Left lung (tissue), 14 donors: ENCODE measurements at places on chromosomes 7 and 10.

GRCh38 chr10:29524720-29525119 lies 110.1 kb downstream of the SVIL start:
- DNase-seq, result no peak

DNA sequence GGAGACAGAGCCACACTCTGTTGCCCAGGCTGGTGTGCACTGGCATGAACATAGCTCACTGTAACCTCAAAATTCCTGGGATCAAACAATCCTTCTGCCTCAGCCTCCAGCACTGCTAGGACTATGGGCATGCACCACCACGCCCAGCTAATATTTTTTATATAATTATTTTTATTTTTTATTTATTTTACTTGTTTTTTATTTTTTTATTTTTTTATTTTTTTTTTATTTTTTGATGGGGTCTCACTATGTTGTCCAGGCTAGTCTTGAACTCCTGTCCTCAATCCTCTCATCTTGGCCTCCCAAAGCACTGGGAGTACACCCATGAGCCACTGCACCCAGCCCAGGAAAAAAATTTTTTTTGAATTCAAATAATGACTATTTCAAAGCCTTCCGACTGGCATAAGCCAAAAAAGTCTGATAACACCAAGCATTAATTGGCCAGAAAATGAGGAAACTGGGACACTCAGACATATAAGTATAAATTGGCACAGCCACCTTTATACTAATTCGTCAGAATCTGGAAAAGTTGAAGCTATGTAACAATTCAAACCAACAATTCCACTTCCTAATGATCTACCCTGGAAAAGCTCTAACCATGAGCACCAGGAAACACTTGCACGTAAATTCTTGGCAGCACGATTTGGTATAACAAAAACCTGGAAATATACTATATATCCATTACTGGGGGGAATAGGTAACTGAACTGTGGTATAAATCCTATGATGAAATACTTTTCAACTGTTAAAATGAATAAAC lies 6.3 kb downstream of the ZC3HAV1 start:
- no peak for DNase-seq

DNA sequence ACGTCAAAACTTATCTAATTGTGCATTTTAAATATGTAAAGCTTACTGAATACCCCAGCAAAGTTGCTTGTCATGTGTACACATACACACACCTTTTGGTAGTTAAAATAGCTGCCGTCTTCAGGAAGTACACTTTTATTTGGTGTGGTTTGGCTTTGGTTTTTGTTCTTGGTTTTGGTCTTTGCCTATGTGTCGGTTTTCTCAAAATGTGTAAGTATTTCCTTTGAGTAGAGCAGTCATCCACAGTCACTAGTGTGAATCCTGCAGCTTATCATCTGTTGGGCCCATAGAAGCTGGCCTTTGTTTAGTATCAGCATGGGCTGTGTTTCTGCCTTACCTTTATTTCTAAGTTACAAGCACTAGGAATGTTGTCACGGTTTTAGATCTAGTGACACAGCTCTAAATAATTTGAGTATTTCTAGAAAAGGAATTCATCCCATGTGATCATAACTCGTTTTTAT lies 35.3 kb downstream of the NET1 start:
- no peak for DNase-seq

DNA sequence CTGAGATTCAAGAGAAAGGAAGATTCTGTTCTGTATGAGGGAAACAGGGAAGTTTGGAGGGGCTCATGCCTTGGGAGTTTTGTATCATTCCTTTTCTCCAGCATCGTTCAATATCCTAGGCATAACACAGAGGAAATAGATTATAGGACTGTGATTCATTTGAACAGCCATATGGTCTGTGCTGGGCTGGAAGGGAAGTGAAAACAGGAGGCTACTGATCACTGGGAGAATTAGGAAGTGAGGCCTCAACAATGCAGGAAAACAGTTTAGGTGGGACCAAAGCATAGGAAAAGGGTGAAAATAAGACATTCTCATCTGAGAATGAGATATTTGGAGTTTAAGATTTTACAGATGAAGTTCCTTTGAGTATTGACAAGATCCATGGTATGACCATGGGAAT lies 70.7 kb upstream of the MKX start:
- DNase-seq, result no peak

- DNase-seq, result no peak
These were observed 174.2 kb upstream of the IMMP2L start for GRCh38 chr7:111736552-111736874.

- DNase-seq, result peak; percentile 46
These were observed 251.1 kb upstream of the CSTF2T start for GRCh38 chr10:51950371-51950995.

DNA sequence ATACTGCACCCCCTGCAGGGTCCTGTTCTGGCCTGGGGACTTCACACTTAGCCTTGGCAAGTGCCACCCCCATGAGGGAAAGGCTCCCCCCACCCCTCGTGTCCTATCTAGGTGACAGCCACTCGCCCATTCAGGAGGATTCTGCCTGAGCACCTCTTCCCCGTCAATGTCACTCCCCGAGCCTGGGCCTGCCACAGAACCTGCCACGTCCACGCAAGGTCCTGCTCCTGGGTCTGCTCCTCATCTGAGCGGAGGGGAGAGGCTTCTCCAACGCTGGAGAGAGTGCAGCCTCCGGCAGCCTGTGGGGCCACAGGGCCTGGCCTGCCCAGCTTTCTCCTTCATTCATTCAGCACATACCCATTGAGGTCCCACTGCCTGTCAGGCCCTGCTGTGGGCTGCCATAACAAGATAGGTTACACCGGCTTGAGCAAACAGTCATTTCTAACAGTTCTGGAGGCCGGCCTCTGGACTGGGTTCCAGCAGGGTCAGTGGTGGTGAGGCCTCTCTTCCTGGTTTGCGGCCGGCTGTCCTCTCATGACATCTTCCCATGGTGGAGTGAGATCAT lies 92.0 kb upstream of the RET start:
- DNase-seq, result no peak

DNA sequence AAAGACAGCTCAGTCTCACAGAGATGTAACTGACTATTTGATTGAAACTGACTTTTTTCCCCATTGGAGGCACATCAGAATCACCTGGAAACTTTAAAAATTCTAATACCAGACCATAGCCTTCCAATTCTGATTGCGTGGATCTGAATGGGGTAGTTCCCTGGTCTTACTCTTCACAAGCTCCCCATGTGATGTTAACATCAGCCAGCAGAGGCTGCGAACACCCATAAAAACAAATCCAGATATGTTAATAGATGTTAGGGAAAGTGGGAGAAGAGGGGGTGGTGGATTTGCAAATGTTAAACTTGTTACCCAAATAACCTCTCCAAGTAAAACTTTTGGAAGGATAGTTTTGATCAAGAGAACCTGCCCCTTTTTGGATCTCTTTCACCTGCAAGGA lies 1133.4 kb downstream of the CNTNAP2 start:
- DNase-seq, result no peak

DNA sequence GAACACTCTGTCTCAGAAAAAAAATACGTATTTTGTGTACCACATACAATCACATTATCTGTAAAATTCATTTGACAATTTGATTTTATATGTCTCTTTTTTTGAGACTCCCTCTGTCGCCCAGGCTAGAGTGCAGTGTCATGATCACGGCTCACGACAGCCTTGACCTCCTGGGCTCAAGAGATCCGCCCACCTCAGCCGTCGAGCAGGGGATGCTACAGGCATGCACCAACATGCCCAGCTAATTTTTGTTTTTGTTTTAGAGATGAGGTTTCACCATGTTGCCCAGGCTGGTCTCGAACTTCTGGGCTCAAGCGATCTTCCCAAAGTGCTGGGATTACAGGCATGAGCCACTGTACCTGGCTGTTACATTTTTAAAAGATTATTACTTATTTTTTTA lies 11.6 kb upstream of the BAZ1B start:
- DNase-seq, result no peak

- no peak for DNase-seq
These were observed 217.2 kb upstream of the MKLN1 start for GRCh38 chr7:131110297-131111080.

DNA sequence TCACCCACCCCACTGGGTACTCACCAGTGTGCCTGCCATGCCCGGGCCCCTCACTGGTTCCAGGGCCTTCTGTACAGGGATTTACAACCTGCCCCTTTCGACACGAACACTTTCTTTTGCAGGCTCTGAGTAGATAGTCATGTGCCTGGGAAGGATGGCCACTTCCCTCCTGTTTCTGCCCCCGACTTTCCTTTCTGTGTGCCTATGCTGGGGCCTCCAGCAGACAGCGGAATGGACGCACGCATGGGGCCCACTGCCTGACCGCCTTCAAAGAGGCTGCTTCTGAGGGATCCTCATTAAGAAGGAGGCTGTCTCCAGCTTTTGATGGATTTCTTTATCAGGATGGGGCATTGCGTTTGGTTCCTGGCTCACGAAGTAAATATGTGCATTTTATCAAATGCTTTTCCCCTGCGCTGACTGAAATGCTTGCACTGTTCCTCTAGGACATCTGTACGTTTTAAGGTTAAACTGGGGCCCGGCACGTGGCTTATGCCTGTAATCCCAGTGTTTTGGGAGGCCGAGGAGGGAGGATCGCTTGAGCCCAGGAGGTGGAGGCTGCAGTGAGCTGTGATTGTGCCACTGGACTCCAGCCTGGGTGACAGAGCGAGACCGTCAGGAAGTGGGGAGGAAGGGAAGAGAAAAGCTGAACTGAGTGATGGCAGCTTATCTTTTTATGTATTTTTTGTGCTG lies 29.4 kb upstream of the NKX6-2 start:
- DNase-seq, result no peak

DNA sequence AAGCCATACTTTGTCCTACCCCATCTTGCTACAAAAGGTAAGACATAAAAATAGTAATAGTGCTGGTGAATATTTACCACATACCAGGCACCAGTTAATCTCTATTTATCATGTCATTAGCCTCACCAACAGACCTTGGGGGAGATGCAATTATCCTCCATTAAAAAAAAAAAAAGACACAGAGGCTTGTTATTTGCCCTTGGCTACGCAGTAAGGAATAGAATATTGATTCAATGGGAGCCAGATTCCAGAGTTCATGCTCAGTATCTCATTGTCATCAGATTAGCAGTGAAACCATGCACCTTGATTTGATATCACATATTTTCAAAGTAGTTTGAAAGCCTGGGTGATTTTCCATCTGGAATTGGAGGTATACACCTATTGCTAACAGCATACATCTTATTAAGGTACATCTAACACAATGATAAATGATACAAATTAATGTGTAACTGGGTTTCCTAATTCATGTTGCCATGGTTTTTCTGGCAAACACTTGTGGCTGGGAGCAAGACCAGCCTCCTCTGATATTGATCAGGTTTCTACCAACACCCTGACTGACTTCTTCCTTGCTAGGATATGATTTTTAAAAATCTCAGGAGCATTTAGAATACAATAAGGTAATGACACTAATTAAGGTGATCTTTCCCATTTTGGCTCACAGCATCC lies 67.1 kb upstream of the PRR15 start:
- no peak for DNase-seq

DNA sequence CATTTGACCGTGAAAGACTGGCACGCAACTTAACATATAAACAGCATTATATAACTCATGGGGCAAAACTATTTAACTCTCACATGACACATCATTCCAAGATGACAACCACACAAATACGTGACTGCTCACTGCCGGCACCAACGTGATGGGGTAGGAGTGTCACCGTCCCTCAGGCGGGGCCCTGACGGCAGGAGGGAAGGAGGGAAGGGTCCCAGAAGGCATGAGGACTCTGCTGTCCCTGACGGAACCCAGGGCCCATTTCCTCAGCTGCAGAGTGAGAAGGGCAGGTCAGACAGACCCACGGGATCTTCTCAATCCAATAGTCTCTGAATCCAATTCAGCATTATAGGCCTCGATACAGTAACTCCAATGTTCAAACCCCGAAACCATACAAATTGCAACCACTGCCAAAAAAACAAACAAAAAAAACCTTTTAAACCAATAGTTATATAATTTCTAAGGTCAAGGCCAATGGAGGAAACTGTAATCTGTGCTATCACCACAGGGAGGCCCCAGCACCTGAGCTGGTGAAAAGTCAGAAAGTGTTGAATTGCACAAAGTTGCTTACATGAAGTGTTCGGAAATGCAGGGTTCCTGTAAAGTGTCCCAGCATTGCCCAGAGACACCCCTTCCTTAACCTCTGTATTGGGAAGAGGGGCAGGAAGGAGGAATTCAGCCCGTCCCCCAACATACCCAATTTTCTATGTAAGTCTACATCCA lies 137.4 kb downstream of the TNS3 start:
- no peak for DNase-seq

DNA sequence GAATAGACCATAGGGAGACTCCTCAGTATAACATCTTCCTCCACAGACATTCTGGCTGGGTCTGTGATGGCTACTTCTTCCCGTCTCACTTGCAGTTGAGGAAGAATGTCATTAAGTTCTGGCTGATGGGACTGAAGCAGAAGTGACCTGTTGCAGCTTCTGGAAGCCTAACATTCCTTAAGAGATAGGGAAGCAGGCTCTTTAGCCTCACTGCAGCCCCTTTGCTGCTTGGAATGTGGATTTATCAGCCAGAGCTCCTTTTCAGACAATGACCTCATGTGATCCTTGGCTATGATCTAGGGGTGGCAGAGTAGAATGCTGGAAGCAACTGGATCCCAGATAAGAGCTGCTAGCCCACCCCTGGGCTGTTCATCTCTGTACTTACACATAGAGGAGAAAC lies 142.5 kb downstream of the RNF216 start:
- DNase-seq, result no peak

DNA sequence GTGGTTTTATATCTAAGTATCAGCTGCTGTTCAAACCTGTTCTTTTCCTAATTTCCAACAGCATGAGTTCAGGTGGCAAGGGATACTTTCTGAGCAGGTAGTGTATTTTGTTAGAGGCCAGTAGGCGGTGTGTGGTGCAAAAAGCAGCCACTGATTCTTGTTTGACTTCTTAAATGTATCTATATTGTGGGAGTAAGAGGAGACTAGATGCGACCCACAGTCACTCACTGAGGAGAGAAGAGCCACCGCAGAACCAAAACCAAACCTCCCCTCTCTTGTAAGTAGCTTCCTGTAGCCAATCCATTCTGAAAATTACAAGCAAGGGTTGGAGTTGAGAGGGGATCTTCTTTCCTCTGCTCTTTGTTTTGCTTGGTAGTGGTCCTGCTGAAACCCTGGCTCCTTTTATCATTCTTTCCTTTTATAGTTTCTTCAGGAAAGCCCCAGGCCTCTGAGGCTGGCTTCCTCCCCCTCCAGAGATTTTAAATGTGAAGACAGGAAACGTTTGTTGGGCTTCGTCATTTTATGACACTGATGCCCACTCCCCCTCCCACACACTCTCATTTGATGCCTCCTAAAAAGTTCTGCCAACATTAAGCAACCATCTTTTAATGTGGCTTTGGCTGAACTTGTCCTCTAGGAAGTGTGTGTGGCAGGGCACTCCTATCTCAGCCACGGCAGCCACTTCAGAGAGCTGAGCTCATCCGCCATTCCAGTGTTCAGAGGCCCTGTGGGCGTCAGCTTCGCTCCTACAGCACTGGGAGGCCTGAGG lies 566.0 kb downstream of the SUGCT start:
- no peak for DNase-seq

- DNase-seq, result no peak
These were observed 35.4 kb downstream of the CPED1 start for GRCh38 chr7:121023683-121024511.

DNA sequence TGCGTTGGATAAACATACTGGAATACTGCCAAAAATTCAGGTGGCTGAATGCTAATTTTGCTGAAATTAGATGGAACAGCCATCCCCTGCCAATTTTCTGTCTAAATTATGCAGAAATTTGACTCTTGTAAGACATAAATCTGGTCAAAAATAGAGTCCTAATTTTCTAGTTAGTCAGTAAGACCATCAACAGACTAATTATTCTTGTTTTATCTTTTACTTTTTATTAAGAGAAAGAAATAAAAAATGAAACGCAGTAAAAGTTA lies 110.3 kb upstream of the GATA3 start:
- DNase-seq, result no peak

- DNase-seq, result no peak
These were observed 16.1 kb upstream of the TAS2R40 start for GRCh38 chr7:143205560-143206293.
